A673 (cell line): ENCODE measurements at places on chromosomes 13 and 19. TPM values are rescaled to one million over a fixed set of nuclear protein-coding genes. Genes with fewer than 3 reads are reported as not detected.

- no peak for DNase-seq
- no peaks in the 10 kb centered on the region for H3K4me1 ChIP-seq
Observed at GRCh38 chr19:55546011-55546410, 668 bp upstream of the SBK3 start.

GRCh38 chr13:98570929-98571372 is 6.0 kb downstream of the STK24 start:
- no peak overlapping the region for H3K4me3 ChIP-seq
- H3K27me3 ChIP-seq, result no peaks in the 10 kb centered on the region
- H3K4me1 ChIP-seq, result peaks cover 50% of the 10 kb centered on the region
- DNase-seq, result no peak

DNA sequence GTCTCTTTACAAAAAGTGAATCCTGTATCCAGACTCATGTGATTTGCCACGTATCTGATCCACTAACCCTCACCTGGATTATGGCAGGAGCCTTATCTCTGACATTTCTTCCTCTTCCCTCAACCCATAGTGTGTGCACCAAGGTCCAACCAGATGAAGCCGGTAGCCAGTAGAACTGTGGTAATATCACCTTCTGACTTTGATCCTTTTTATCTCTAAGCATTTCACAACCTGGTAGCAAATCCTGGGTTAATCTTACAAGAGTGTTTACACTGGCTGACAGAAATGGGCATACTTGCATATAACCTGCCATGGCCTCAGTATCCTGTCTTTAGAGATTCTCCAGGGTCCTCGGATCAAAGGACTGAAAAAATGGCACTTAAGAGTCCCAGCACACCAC is 1.9 kb downstream of the ZNF417 start:
- no peak overlapping the region for H3K4me3 ChIP-seq
- H3K36me3 ChIP-seq, result peaks cover 6% of the 10 kb centered on the region
- H3K4me1 ChIP-seq, result no peaks in the 10 kb centered on the region
- no peaks in the 10 kb centered on the region for H3K27me3 ChIP-seq
- DNase-seq, result no peak

DNA sequence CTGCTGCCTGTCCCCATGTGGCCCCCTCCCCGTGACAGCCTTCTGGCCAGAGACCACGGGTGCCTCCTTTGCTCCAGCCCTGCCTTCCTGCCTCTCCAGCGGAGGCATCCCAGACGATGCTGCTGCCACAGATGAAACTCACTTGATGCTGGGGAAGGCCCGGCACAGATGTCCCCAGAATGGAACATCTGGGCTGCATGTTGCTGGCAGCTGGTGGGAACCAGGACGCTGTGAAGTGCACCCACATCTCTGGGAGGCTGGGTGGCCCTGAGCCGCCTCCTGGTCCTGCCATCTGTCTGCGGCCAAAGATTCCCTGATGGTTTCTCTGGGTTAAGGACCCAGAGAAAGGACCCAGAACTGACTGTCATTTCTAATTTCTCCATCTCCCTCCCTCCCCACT is 51.9 kb upstream of the PTPRS start:
- H3K36me3 ChIP-seq, result no peaks in the 10 kb centered on the region
- H3K4me3 ChIP-seq, result no peak overlapping the region
- no peak overlapping the region for H3K27ac ChIP-seq
- no peak for DNase-seq
- H3K27me3 ChIP-seq, result peaks cover 53% of the 10 kb centered on the region

DNA sequence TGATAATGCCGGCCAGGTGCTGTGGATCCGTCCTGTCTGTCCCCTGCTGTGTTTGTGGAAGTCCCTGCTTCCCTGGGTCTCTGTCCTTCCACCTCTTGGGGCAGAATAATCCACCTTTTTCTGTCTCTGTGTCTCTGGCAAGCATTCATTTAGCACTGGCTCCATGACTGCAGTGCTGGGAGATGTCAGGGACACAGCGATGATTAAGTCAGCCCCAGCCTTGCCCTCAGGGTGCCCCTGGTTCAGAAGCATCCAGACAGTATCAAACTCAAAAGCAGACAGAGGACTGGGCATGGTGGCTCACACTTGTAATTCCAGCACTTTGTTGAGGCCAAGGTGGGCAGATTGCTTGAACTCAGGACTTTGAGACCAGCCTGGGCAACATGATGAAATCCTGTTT is 1.5 kb downstream of the HIPK4 start:
- H3K27ac ChIP-seq, result no peak overlapping the region
- no peaks in the 10 kb centered on the region for H3K36me3 ChIP-seq
- DNase-seq, result no peak
- H3K4me3 ChIP-seq, result no peak overlapping the region

- H3K27me3 ChIP-seq, result no peaks in the 10 kb centered on the region
- no peaks in the 10 kb centered on the region for H3K4me1 ChIP-seq
- H3K27ac ChIP-seq, result no peak overlapping the region
- H3K36me3 ChIP-seq, result no peaks in the 10 kb centered on the region
Observed at GRCh38 chr13:48783695-48784230, 130.0 kb downstream of the CYSLTR2 start.

GRCh38 chr13:112757759-112758086 is 67.9 kb downstream of the ATP11A start:
- H3K27me3 ChIP-seq, result no peaks in the 10 kb centered on the region
- no peak overlapping the region for H3K27ac ChIP-seq
- DNase-seq, result no peak
- no peaks in the 10 kb centered on the region for H3K36me3 ChIP-seq
- no peak overlapping the region for H3K4me3 ChIP-seq

DNA sequence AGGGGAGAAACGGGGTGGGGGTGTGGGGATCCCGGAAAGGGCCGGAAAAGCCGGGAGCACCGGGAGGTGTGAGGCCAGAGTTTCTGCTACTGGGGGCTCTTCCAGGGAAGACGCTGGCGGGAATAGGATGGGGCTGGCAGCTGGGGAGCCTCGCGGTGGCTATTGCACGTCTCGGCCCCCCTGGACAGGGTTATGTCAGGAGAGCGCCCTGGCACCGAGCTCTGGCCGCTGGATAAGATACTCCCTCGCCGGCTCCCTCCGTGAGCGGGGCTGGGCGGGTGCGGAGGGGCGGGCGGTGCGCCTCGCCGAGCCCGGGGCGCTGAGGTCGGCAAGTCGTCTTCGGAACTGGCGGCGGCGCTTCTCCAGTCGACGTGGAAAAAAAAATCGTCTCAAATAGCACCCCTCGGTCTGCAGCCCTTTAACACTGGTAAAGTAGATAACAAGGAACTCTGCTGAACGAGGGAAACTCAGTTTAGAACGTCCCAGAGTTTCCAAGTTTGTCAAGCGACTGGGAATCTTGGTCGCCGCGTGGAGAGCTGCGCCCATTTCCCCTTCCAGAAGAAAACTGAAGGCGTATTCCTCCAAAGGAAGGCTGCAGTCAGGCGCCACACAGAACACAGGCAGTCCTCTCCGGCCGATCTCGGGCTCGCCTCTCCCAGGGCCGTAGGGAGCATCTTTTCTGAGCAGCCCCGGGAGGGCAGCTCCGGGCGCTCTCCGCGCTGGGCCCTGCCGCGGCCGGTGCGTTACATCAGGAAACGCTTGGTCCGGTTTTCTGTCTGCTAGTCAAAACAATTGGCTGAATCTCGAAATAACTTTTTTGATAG is 115.1 kb downstream of the KCNRG start:
- H3K4me1 ChIP-seq, result peaks cover 12% of the 10 kb centered on the region
- H3K4me3 ChIP-seq, result peak overlapping the region; percentile 47
- peak; percentile 41 for DNase-seq
- H3K27me3 ChIP-seq, result no peaks in the 10 kb centered on the region

GRCh38 chr19:4064149-4064495 is 2.6 kb downstream of the ZBTB7A start:
- H3K4me1 ChIP-seq, result peaks cover 11% of the 10 kb centered on the region
- peak overlapping the region; percentile 96 for H3K27ac ChIP-seq

DNA sequence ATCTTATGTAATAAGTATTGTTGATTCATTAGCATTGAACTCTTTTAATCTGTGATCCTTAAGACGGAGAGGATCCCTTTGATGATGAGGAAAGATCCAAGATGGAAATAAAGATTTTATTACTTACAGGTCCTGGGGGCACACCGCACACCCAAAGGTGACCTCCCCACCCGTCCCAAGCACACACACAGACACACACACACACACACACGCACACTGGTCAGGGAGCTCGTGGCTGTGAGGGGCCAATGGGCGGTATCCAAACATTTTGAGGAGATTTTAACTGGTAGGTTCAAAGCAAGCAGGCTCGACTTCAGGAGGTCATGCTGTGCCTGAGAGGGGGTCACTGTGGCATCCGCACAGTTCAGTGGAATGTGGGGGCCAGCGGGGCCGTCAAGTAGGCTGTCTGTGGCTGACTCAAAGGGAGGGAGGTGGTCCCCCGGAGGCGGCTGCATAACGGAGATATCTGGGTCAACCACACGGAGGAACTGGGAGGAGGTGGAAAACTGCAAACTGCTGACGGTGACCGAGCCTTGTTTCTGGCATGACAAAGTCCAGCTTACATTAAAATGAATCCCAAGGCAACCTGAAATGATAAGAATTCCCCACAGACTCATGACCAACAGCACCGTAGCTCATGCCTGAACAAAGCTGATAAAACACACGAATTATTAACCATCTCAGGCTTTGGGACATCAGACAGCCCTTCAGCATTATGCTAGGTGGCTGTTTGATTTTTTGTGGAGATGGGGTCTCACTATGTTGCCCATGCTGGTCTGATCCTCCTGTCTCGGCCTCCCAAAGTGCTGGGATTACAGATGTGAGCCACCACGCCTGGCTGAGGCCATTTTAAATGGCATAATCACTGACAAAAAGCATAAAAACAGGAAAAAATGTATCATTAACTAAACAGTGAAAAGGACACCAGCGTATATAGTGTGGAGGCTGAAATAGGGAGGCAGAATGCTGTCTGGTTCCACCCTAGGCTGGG is 20.9 kb upstream of the SIGLEC11 start:
- H3K4me3 ChIP-seq, result no peak overlapping the region
- no peaks in the 10 kb centered on the region for H3K36me3 ChIP-seq
- no peak overlapping the region for H3K27ac ChIP-seq
- no peaks in the 10 kb centered on the region for H3K4me1 ChIP-seq
- no peaks in the 10 kb centered on the region for H3K27me3 ChIP-seq

GRCh38 chr13:46210362-46211083 is 1.2 kb upstream of the LRRC63 start:
- H3K27me3 ChIP-seq, result no peaks in the 10 kb centered on the region
- no peak for DNase-seq
- no peaks in the 10 kb centered on the region for H3K36me3 ChIP-seq
- H3K4me1 ChIP-seq, result peaks cover 16% of the 10 kb centered on the region
- peak overlapping the region; percentile 34 for H3K27ac ChIP-seq

The CACNG8 gene
- 1.3 TPM in 2 replicates for total RNA-seq

The ZNF772 gene
- total RNA-seq, result 19.4 and 21.2 TPM in 2 replicates
